ENCODE measurements at places on chromosomes 2 and 18.

DNA sequence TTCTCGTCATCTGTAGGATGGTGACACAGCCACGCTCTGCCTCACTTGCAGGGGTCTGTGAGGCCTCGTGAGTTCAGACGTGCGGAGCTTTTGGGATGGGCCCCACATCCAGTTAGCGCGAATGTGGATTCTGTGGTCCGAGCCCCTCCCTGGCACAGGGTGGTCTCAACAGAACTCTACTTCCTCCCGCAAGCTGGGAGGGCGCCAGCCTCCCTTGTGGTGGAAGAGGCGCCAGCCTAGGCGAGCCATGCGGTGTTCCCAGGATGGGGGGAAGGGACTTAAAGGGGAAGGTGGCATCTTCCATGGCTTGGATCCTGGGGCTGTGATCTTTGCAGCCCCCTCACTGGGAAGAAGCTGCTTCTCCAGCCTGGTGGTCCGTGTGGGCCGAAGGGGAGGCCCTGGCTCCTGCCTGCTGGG, 1.4 kb downstream of the SNORC start:
- no peak for DNase-seq

DNA sequence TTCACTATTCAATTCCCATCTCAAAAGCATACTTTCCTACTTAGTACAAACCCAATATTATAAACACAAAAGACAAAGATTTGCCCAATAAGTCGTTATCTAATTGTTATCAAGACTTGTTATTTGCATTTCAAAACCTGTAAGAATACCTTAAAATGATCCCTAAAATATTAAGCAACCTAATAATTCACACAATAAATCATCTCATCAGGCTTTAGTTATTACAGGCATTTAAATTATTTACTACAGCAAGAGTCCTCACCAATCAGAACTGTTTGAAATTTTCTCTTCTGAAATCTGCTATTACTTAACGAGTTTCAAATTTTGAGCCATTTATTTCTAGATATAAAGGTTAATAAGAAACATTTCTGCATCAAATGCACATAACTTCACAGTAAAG, 1.6 kb downstream of the CCDC88A start:
- no peak for DNase-seq

GRCh38 chr2:113083296-113083695, 15.5 kb downstream of the IL1F10 start:
- DNase-seq = no peak

DNA sequence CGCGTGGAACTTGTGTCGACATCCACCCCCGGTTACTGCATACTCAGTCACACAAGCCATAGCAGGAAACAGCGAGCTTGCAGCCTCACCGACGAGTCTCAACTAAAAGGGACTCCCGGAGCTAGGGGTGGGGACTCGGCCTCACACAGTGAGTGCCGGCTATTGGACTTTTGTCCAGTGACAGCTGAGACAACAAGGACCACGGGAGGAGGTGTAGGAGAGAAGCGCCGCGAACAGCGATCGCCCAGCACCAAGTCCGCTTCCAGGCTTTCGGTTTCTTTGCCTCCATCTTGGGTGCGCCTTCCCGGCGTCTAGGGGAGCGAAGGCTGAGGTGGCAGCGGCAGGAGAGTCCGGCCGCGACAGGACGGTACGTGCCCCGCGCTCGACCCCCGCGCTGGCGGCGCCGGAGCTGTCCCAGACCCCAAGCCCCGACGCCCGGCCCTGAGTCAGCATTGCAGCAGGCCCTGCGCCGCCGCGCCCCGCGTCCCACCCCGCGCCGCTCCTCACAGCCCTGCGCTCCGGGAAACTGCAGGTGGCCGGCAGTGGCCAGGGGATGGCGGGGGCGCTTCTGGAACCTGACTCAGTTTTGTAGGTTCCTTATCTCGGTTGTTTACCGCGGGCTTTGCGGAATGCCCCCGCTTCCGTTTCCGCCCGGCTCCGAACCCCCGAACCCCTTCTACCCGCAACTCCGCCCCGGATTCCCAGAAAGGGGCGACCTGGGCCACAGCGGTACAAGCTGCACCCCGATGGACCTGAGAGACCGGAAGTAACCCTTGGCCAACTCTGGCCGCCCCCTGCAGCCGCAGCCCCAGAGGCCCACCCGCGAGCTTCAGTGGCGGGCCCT, at the start of gene CFLAR:
TSS of gene CFLAR (plus strand) at position 50 of the 844 bp plus-strand sequence. CDS start 13,702 bp downstream, outside the sequence.
- DNase-seq = peak; percentile 69

GRCh38 chr2:30165617-30166016, 18.8 kb downstream of the YPEL5 start:
- DNase-seq = no peak
